Aorta (tissue), 5 donors: ENCODE measurements at places on chromosomes 2 and 18. TPM values are rescaled to one million over a fixed set of nuclear protein-coding genes. Genes with fewer than 3 reads are reported as not detected.
A peak's percentile ranks its signal among the peaks of the same experiment; 100 is the strongest.

DNA sequence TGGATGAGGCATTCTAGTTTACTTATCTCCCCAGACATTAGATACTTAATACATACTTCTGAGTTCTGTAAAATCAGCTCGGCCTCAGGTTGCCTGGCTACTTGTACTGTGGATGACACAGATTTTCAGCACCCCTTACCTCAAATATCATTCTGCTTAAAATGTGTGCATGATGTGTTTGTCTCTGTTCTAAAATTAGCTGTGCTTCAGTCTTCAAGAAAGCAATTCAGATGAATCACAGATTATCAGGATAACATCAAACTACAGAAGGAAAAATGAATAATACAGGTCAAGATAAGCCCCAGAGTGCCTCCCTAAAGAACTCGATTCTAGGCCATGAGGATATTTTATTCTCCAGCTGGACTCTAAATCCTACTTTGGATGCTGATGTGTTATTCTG lies 21.3 kb upstream of the MAPRE2 start:
- no peak for DNase-seq

DNA sequence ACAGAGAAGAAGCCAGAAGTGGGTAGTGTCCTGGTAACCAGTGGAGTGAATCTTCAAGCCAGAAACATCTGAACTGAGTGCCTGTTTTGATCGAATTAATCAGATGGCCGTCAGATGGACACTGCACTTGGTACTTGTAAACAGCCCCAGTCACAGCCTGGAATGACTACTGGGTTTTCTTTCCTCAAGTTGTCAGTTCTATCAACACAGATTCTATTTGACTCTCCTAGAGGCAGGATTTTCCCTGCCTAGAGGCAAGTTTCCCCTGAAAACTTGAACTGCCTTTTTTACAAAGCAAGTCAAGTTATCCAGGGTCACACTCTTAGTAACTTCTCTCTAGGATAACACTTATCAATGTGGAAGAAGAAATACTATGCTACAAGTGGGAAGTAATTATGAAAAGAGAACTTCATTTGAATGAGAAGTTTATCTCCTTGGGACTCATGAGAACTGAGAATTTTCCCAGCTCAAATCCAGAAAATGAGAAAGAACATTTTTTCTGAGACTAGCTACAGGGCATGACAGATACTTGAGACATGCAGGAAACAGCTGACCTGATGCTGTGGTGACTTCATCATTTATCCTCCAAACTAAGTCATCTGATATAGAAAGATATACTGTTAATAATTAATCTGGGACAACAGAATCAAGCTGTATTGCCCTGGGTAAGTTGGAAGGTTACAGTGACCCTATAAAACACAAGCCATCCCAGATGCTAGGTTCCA lies 36.0 kb downstream of the SULT1C2 start:
- DNase-seq: no peak

- no peak for DNase-seq
Measured at GRCh38 chr2:128374001-128374710, 55.5 kb upstream of the HS6ST1 start.

- DNase-seq: no peak
Measured at GRCh38 chr2:50785816-50786215, 246.1 kb downstream of the NRXN1 start.

STPG4 gene
- polyA plus RNA-seq: 0.51 TPM

- DNase-seq: no peak
Measured at GRCh38 chr2:223107825-223108224, 55.8 kb downstream of the KCNE4 start.

EFHD1 gene
- polyA plus RNA-seq: 135 TPM

DNA sequence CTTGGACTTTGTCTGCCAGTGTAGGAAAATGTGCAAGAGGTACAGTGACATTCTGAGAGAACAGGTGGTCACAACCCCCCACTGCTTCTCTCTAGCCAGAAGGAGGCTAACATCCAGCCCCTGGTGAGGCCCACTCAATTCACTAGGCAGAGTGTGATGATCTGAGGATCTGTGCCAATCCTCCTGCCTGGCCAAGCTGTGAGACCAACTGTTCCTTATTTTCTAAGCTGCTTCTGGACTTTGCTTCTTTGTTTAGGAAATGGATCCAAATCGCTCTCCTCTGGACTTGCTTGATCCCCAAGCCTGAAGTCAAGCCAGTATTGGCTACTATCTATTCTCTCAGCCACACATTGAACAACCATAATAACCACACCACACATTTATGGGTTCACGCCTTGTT lies 202.8 kb downstream of the PIK3C3 start:
- no peak for DNase-seq

DTYMK gene
- 9.4 TPM for polyA plus RNA-seq

DNA sequence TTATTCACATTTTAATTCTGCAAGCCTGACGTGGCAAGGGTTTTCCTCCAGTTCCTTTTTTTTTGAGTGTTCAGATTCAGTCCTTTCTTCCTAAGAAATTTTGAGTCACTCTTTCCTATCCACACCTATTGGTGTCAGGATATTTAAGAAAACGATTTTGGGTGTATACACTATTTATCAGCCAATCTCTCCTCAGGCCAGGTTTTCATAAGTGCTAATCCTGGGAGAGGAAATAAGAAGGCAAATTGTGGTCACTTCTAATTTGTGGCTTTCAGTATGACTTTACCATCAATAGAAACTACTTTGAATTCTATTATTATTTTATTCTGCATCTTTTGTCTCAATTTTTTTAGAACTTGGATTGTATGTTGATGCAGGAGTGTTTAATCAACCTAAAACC lies 174.4 kb downstream of the DSEL start:
- DNase-seq: no peak

RBM45 gene
- 5.4 TPM for polyA plus RNA-seq

- no peak for DNase-seq
Measured at GRCh38 chr2:146661473-146662096, 1183.2 kb upstream of the ACVR2A start.

DNA sequence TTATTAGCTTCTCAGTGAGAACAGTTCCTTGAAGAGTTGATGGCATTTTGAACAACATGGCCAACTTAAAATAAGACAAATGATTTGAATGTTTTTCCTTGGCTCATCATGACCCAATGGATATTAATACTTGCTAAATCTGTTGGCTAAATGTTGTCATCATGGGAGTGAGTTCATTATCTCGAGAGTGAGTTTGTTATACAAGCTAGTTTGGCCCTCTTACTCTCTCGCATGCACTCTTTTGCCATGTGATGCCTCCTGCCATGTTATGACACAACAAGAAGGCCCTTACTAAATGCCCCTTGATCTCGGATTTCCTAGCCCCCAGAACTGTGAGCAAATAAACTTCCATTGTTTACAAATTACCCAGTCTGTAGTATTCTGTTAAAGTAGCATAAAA lies 22.9 kb upstream of the SANBR start:
- no peak for DNase-seq

DTNA gene
- polyA plus RNA-seq: 59.0 TPM

GRCh38 chr2:36770542-36771287 lies 74.2 kb downstream of the VIT start:
- DNase-seq: no peak

- no peak for DNase-seq
Measured at GRCh38 chr2:28310107-28310506, 82.6 kb upstream of the FOSL2 start.

DNA sequence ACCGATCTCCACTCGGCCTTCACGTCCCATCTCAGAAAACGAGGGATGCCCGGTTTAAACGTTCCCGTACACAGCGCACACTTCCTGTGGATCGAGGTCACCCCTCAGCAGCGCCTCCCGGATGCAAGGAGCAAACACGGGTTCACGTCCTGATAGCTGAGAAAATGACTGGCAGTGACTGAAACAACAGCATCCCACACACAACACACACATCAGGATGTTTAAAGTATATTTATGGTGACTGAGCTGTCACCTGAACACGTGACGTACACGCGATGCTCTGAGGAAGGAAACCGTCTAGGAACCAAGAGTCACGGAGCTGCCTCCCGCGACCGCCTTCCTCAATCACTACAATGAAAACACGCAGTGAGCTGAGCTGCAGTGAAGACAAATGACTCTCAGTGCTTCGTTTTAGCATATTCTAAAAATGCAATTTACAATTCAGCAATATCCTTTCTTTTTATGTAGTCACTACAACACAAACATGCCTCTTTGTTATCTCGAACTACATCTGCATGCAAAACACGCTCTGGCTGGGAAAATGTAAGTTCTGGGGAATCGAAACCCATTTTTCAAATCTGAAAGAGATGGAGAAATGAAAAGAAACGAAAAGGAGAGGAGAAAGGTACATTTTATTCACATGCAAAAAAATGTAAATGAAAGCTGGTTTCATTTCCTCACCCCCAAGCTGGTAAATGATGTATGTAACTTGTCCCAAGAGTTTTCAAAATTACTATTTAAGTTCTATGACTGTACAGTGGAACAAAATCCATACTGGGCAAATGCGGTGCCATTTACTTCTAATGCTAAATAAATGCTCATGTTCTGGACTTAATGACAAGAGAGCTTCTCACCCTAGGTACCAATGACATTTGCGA lies 19.8 kb downstream of the HDAC4 start:
- peak; percentile 67 for DNase-seq

GRCh38 chr18:21277578-21277977 lies 35.5 kb downstream of the GREB1L start:
- DNase-seq: no peak

DNA sequence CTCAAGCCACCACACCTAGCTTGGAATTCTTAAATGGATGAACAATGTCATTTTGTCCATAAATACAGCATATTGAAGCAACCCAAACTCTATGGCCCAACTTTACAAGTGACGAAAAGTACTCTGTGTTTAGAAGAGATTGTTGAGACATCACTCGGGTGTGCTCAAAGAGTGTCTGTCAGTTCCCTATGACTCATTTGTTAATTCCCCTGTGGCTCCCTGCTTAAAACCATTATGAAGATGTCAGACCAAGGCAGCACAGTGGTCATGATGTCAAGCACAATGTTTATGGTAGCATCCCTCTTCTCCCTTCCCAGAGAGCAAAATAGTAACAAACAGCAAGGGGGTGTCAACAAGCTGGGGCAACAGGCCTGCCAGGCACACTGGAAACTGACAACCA lies 3.0 kb downstream of the LYG1 start:
- no peak for DNase-seq
